Progenitor cell of endocrine pancreas (in vitro differentiated cells): ENCODE measurements at places on chromosomes 3 and 15.

DNA sequence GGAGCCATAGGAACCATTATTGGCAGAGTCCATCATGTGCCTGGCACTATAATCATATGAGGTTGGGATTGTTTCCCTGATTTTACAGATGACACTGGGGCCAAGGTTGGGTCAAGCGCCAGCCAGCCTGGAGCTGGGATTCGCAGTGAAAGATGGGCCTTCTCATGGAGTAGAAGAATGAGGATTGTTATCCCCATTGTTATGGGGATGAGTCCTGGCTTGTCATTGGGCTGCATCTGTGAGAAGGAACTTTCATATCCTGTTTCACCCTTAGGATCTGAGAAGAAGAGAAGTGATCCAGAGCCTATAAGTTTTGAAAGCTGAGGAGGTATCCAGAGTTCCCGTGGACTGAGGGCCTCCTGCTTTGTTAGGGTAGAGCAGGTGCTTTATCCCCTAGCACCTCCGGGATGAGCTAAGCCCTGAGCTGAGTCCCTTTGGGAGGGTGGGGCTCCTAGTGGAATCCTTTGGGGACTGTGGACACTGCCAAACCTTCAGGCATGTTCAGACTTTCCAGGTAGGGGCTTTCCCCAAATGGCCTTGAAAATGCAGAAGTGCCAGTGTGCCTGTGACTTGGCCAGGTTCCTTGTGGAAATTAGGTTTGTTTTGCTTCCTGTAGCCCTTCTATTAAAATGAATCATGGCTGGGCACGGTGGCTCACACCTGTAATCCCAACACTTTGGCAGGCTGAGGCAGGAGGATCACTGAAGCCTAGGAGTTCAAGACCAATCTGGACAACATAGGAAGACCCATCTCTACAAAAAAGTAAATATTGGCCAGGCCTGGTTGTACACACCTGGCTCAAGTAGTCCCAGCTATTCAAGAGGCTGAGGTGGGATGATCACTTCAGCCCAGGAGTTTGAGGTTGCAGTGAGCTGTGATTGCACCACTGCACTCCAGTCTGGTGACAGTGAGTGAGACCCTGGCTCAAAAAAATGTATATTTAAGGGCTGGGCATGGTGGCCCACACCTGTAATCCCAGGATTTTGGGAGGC, 30.2 kb upstream of the BSN start:
- no peak for DNase-seq

GRCh38 chr3:37202035-37202434, 27.7 kb upstream of the LRRFIP2 start:
- DNase-seq: no peak

GRCh38 chr3:53892286-53892637, 603 bp upstream of the SELENOK start:
- no peak for DNase-seq

DNA sequence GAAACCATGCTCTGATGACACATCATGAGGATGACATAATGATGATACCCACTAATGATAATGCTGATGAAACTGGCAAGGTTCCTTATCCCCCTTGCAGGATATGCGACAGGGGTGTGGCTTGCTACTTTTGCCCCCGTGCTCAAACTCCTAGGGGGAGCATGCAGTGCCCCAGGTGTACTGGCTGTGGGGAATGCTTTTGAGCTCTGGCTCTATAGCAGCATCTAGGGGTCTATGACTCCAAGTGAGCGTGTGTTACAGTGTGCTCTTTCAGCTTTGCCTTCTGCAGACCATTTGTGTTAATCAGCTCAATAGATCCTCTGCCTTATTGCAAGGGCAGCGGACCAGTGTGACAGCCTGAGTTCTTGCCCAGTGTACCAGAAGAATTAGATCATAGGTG, 1239.5 kb downstream of the SI start:
- no peak for DNase-seq

DNA sequence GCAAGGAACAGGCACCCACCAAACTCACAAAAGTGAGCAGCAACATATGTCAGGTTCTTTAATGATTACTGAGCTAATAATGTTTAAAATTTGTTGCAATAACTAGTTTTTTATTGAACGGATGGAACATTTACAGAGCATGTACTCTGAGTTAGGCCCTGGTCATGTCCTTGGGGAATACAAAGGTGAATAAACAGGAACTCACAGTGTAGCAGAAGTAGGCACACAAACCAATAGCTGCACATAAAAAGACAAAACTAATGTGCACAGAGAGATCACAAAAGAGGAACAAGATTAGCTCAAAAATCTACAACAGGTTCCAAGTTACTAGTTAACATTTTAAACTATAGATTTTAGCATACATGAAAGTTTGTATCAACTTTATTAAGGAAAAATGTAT, 505.3 kb upstream of the PPP2R3A start:
- DNase-seq: no peak
